Esophagus squamous epithelium (tissue), 5 donors: ENCODE measurements at places on chromosomes 12 and 14. TPM values are rescaled to one million over a fixed set of nuclear protein-coding genes. Genes with fewer than 3 reads are reported as not detected.

The CLEC9A gene
- not detected for total RNA-seq

DNA sequence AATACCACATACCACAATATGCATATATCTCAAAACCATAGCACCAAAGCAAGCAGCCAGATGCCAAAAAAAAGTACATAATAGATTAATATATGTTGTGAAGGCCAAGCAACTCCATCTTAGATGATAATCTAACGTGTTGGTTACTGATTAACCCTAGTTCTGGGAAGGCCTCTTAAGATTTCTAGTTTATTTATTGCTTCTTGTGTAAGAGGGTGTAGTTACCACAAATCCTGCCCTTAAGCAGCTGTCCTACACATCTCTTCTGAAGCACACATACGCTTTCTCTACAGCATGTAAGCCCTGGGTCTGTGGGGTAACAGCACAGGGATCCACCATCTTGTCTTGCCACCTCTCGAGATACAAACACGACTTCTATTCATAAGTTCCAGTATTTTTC is 236.8 kb upstream of the AVPR1A start:
- no peak overlapping the region for H3K4me3 ChIP-seq
- DNase-seq: no peak
- no peaks in the 10 kb centered on the region for H3K4me1 ChIP-seq
- H3K36me3 ChIP-seq: no peaks in the 10 kb centered on the region
- no peak overlapping the region for H3K27ac ChIP-seq

- no peaks in the 10 kb centered on the region for H3K36me3 ChIP-seq
- H3K4me3 ChIP-seq: no peak overlapping the region
- H3K27ac ChIP-seq: no peak overlapping the region
- H3K27me3 ChIP-seq: no peaks in the 10 kb centered on the region
- no peaks in the 10 kb centered on the region for H3K4me1 ChIP-seq
Measured at GRCh38 chr12:125028106-125028505, 34.7 kb downstream of the BRI3BP start.

DNA sequence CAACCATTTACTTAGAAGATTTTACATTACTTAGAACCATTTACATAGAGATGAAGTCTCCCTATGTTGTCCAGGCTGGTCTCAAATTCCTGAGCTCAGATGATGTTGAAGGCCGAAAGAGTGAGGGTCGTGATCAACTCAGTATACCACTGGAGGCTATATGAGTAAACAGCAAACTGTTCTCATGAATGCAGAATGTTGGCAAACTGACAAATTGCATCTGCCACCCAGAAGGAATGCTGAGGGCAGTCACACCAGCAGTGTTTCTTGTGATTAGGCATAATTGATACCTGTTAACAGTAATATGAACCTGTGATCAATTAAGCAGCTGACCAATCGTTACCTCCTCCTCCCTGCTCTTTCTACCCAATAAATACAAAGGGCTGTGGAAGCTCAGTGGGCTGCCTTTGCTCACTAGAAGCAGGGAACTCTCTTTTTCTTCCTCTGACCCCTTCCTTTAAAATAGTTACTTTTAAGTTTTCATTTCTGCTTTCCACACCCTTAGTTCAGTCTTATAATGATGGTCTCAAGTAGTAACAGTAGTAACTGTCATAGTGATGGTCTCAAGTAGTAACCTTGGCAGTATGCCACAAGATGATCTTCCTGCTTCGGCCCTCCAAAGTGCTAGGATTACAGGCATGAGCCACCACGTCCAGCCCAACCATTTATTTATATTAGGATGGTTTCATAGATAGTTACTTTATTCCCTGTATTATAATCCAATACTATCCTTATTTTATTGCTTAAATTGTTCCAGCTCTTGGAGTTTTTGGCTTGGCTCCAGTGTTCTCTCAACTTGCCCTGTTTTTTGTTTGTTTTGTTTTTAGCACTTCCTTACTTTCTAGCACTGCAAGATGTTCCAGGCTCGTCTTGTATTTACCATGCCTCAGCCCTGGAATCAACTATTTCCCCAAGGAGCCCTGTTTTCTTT is 25.8 kb downstream of the LIMA1 start:
- H3K27ac ChIP-seq: peak overlapping the region; percentile 63
- H3K27me3 ChIP-seq: no peaks in the 10 kb centered on the region
- H3K4me1 ChIP-seq: peaks cover 7% of the 10 kb centered on the region
- DNase-seq: no peak
- H3K36me3 ChIP-seq: no peaks in the 10 kb centered on the region

The RHEBL1 gene
- not detected for total RNA-seq

- no peak overlapping the region for H3K27ac ChIP-seq
- H3K27me3 ChIP-seq: no peaks in the 10 kb centered on the region
- H3K4me1 ChIP-seq: peaks cover 8% of the 10 kb centered on the region
- no peak for DNase-seq
- peaks cover 83% of the 10 kb centered on the region for H3K36me3 ChIP-seq
- H3K4me3 ChIP-seq: no peak overlapping the region
Measured at GRCh38 chr12:122130150-122130549, 43.9 kb downstream of the IL31 start.

The GARIN6 gene
- total RNA-seq: not detected

- no peaks in the 10 kb centered on the region for H3K36me3 ChIP-seq
- H3K27ac ChIP-seq: no peak overlapping the region
- peaks cover 16% of the 10 kb centered on the region for H3K4me1 ChIP-seq
- H3K4me3 ChIP-seq: no peak overlapping the region
- H3K27me3 ChIP-seq: no peaks in the 10 kb centered on the region
- DNase-seq: no peak
Measured at GRCh38 chr14:69291891-69292561, 32.1 kb downstream of the GALNT16 start.

DNA sequence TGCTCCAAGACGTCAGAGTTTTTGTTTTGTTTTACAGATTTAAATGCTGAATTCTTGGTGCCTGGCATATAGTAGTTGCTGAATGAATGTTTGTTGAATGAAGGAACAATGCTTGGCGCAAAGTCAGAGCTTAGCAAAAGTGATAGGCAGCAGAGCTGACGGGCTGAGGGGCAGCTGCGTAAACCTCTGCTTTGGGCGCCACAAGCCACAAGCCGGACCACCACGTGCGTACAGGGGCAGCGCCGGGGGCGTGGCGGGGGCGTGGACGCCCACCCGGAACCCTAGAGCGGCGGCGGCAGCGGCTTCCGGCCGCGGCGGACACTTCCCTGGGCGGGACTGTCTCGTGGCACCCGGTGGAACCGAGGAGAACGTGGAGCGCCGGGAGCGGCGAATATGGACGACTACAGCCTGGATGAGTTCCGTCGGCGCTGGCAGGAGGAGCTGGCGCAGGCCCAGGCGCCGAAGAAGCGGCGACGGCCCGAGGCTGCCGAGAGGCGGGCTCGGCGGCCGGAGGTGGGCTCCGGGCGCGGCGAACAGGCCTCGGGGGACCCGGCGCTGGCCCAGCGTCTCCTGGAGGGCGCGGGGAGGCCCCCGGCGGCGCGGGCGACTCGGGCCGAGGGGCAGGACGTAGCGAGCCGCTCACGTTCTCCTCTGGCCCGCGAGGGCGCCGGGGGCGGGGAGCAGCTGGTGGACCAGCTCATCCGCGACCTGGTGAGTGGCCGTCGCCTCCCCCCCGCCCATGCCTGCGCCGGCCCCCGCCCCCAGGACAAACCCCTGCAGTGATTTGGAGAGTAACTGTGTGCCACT is at the start of gene FBXW8:
Gene FBXW8, plus strand, starts transcription at position 306 of the 807 bp plus-strand sequence. Its CDS starts 88 bp downstream, at position 394.
- H3K4me1 ChIP-seq: no peaks in the 10 kb centered on the region
- H3K36me3 ChIP-seq: no peaks in the 10 kb centered on the region
- peak within 1 kb of the TSS; percentile 85 for H3K27ac ChIP-seq
- no peak for DNase-seq
- H3K27me3 ChIP-seq: no peaks in the 10 kb centered on the region
- H3K4me3 ChIP-seq: peak within 1 kb of the TSS; percentile 86

GRCh38 chr12:129870796-129871195 is 33.0 kb downstream of the TMEM132D start:
- no peaks in the 10 kb centered on the region for H3K4me1 ChIP-seq
- no peaks in the 10 kb centered on the region for H3K27me3 ChIP-seq
- H3K4me3 ChIP-seq: no peak overlapping the region
- H3K36me3 ChIP-seq: no peaks in the 10 kb centered on the region
- no peak overlapping the region for H3K27ac ChIP-seq

DNA sequence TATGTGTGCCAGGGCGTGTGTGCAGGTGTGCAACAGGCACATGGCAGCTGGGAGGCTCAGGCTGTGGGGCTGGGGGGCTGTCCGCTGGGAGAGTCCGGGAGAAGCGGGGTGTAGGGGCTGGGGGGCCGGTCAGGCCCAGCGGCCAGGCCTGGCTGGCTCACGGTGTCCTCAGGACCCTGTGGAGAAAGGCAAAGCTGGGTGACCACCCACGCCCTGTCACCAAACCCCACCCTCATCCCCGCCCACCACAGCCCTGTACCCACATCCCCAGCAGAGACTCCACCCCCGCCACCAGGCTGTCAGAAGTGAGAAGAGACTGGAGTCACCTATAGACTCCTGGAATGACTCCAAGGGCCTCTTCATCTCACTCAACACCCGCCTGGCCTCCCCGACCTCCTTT is 85.3 kb downstream of the SCARB1 start:
- H3K27ac ChIP-seq: no peak overlapping the region
- no peaks in the 10 kb centered on the region for H3K36me3 ChIP-seq
- H3K27me3 ChIP-seq: no peaks in the 10 kb centered on the region
- no peak for DNase-seq

GRCh38 chr12:110198386-110198785 is 74.2 kb downstream of the IFT81 start:
- H3K4me1 ChIP-seq: no peaks in the 10 kb centered on the region
- H3K27ac ChIP-seq: no peak overlapping the region
- no peak for DNase-seq
- H3K4me3 ChIP-seq: no peak overlapping the region
- no peaks in the 10 kb centered on the region for H3K27me3 ChIP-seq

- no peak overlapping the region for H3K4me3 ChIP-seq
- H3K4me1 ChIP-seq: no peaks in the 10 kb centered on the region
- no peak for DNase-seq
- H3K27ac ChIP-seq: no peak overlapping the region
- no peaks in the 10 kb centered on the region for H3K27me3 ChIP-seq
Measured at GRCh38 chr12:121330692-121331091, 21.5 kb downstream of the ANAPC5 start.

- H3K27me3 ChIP-seq: peaks cover 24% of the 10 kb centered on the region
- H3K27ac ChIP-seq: no peak overlapping the region
- H3K36me3 ChIP-seq: no peaks in the 10 kb centered on the region
- H3K4me3 ChIP-seq: no peak overlapping the region
Measured at GRCh38 chr12:109679501-109680263, 33.9 kb upstream of the FAM222A start.

DNA sequence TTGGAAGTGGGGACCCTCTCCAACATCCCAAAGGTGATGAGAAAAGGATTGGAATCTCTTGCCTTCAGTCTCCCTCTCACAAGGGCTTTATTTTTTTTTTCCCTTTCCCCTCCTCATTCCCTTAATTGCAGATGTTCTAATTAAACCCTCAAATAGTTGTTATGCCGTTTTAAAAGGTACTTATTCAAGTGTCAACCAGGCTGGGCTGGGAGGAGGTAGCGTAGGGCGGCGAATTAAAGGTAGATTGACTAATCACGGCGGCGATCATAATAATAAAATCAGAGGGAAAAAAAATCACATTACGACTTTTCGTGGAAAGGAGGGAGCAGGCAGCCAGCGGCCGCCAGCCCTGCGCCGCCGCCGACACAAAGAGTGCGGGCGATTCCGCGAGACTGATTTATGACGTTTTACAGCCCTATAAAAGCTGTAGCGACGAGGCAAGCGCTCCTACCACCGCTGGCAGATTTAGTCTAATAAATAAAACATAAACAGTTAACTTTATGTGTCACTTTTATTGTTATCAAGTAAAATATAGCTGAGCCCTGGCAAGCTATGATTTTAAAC is 1.7 kb upstream of the HOXC4 start:
- no peaks in the 10 kb centered on the region for H3K27me3 ChIP-seq
- peak overlapping the region; percentile 70 for H3K4me3 ChIP-seq
- DNase-seq: no peak
- H3K4me1 ChIP-seq: peaks cover 22% of the 10 kb centered on the region

DNA sequence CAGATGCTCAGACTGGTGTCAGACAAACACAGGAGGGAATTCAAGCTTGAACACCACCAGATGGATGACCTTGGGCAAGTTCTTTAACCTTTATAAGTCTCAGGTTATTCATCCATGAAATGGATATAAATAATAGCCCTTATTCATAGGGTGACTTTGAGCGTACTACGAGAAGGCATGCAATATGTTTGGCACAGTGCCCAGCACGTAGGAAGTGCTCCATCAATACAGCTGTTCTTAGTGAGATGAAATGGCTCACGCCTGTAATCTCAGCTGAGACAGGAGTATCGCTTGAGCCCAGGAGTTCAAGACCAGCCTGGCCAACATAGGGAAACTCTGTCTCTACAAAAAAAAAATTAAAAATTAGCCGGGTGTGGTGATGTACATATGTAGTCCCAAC is 84.8 kb upstream of the FICD start:
- H3K27ac ChIP-seq: no peak overlapping the region
- H3K36me3 ChIP-seq: no peaks in the 10 kb centered on the region
- DNase-seq: no peak

GRCh38 chr12:52119398-52120254 is 40.1 kb downstream of the SMIM41 start:
- DNase-seq: no peak
- peak overlapping the region; percentile 38 for H3K27ac ChIP-seq
- H3K4me1 ChIP-seq: peaks cover 63% of the 10 kb centered on the region
- no peaks in the 10 kb centered on the region for H3K27me3 ChIP-seq

DNA sequence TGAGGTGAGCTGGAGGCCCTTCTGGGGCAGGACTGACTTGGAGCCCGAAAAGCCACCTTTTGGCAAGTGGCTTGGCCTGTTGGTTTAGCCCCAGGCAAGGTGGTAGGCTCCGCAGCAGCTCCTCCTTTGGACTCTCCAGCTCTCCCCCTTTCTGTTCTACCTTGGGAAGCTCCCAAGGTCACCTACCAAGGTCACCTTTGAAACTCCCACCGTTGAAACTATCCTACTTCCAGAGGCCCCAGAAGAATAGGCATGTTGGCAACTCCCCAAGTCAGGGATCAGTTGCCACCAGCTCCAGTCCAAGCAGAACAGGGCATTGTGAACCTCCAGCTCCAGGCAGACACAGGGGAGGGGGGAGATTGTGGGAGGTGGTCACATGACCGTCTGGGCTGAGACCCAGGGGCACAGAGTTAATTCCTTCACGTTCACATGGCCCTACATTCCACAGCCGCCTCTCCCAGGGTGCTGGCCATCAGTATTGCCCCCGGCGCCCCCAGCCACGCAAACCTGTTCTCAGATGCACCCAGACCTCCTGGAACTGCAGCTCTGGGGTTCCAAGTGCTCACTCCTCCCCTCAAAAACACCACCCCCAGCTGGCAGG is 14.4 kb downstream of the IRF2BPL start:
- H3K4me1 ChIP-seq: peaks cover 57% of the 10 kb centered on the region
- no peak for DNase-seq
- no peaks in the 10 kb centered on the region for H3K36me3 ChIP-seq
- H3K27ac ChIP-seq: peak overlapping the region; percentile 39

The SLC16A7 gene
- 78.4 TPM for total RNA-seq

DNA sequence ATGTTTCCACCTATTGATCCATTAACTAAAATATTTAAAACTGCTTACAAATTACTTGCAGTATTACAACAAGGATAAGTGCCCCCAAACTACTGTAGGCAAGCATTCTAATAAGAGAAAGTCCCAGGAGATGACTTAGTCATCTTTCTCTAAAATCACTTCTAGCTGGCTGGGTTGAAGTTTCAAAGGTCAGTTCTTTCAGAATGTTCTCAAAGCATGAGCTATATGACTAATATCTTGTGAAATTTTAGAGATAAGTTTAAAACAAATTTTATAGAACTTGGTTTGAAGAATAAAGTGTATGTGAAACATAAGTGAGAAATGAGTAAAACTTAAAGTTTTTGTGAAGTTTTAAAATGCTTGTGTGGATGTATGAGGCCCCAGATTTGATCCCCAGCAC is 24.3 kb upstream of the OR6J1 start:
- H3K4me1 ChIP-seq: no peaks in the 10 kb centered on the region
- no peak overlapping the region for H3K4me3 ChIP-seq
- H3K27ac ChIP-seq: no peak overlapping the region
- H3K36me3 ChIP-seq: no peaks in the 10 kb centered on the region
